Activated CD4-positive, alpha-beta T cell treated with anti-CD3 and anti-CD28 coated beads, Interleukin-2, amount 10 ng/mL, durations not matched to agents 24 days and 14 days (primary cell): ENCODE measurements at places on chromosomes 11 and 22. TPM values are rescaled to one million over a fixed set of nuclear protein-coding genes. Genes with fewer than 3 reads are reported as not detected.
A peak's percentile ranks its signal among the peaks of the same experiment; 100 is the strongest.

MCAM gene
- 7.5 and 8.1 TPM in 2 replicates for total RNA-seq

DNA sequence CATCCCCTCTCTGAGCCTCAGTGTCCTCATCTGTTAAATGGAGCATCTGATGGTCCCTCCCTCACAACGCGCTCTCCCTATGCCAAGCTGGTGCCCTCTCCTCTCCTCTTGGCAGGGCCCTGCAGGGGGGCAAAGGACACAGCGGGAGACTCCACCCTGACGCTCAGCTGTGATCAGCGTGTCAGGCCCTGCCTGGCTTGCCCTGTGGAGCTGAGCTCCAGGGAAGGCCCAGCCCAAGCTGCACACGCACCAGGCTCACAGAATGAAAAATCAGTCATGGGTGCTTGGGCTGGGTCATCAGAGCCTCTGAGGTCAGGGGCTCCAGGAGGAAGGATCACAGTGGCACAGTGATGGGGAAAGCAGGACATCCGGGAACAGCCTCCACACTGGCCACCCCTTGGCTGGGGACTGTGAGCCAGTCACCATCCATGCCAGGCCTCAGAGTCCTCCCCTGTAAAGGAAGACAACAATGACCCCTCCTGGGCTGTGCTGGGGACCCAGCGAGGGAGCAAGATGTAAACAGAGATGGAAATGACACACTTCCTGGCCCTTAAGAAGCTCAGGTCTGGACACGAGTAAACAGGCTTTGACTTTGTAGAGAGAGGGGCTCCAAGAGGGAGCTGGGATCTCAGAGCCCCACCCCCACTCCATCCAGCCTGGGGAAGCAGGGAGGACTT lies 36.6 kb downstream of the RPL3 start:
- peaks cover 10% of the 10 kb centered on the region for H3K27me3 ChIP-seq
- no peak overlapping the region for H3K27ac ChIP-seq
- DNase-seq: no peak
- H3K36me3 ChIP-seq: no peaks in the 10 kb centered on the region

HTR3B gene
- not detected in 2 replicates for total RNA-seq

AMPD3 gene
- total RNA-seq: 14.5 and 18.3 TPM in 2 replicates

OR10AG1 gene
- not detected in 2 replicates for total RNA-seq

SYCE3 gene
- total RNA-seq: 0.69 TPM in 1 of 2 replicates, not detected in the other

DNA sequence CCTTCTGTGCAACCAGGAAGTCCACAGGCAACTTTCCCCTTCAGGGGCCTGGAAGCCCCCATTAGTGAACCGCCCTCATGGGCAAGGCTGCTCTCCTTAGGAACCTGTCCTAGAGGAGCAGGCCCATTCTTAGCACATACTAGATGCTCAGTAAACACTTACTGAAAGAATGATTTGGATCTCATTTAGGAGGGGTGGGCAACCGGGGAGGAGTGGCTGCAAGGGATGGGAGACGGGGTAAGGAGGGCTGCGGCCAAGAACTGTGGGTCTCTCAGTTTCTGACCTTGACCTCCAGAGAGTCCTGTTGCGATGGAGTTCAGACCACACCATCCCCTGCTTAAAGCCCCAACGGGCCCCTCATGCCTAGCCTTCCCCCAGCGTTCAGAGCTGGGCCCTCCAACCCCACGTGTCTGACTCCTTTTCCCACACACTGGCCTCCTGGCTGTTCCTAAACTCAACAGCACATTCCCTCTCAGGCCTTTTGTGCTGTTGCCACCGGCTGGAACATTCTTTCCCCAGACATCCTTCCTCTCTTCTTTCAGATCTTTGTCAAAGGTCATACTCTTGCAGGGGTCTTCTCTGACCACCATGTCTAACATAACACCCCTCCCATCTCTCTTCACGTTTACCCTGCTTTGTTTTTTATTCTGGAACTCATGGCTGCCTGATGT lies 20.7 kb upstream of the PICK1 start:
- no peak for DNase-seq
- no peak overlapping the region for H3K27ac ChIP-seq
- no peak overlapping the region for H3K4me3 ChIP-seq
- no peaks in the 10 kb centered on the region for H3K36me3 ChIP-seq
- H3K27me3 ChIP-seq: no peaks in the 10 kb centered on the region

DNA sequence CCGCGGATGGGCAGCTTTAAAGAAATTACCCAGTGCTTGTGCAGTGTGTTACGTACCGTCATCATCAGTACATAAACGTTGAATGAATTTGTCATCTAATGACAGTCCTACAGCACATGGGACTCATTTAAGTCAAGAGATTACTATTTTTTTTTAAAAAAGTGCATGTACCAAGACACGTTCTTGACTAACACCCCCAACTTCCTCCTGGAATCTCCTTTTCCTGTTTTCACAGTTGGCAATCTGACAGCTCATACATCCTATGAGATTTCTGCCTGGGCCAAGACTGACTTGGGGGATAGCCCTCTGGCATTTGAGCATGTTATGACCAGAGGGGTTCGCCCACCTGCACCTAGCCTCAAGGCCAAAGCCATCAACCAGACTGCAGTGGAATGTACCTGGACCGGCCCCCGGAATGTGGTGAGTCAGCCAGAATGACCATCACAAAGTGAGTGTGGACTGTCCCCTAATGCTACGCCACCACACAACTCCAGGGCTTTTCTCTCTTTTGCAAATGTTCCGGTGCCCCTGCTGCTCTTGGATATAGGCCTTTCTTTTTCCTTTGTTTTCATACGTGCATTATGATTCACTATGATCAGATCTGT lies 162.0 kb upstream of the SORL1-AS1 start:
- no peak overlapping the region for H3K4me3 ChIP-seq
- peaks cover 69% of the 10 kb centered on the region for H3K36me3 ChIP-seq
- H3K27ac ChIP-seq: no peak overlapping the region
- H3K4me1 ChIP-seq: no peaks in the 10 kb centered on the region

- DNase-seq: no peak
- H3K4me1 ChIP-seq: no peaks in the 10 kb centered on the region
- peaks cover 7% of the 10 kb centered on the region for H3K27me3 ChIP-seq
- no peak overlapping the region for H3K27ac ChIP-seq
- no peak overlapping the region for H3K4me3 ChIP-seq
Measured at GRCh38 chr11:44006917-44007361, 40.8 kb upstream of the ACCSL start.

SPON1 gene
- 0.14 and 0.42 TPM in 2 replicates for total RNA-seq

- peaks cover 54% of the 10 kb centered on the region for H3K36me3 ChIP-seq
- H3K27ac ChIP-seq: peak overlapping the region; percentile 97
- peak overlapping the region; percentile 89 for H3K4me3 ChIP-seq
- H3K4me1 ChIP-seq: peaks cover 35% of the 10 kb centered on the region
- H3K27me3 ChIP-seq: no peaks in the 10 kb centered on the region
Measured at GRCh38 chr11:133928628-133929059, 28.1 kb downstream of the IGSF9B start.

RPS25 gene
- 1,641 and 1,650 TPM in 2 replicates for total RNA-seq

- no peak overlapping the region for H3K27ac ChIP-seq
- H3K4me3 ChIP-seq: no peak overlapping the region
- DNase-seq: no peak
Measured at GRCh38 chr22:28016781-28017557, 97.9 kb upstream of the PITPNB start.

- peaks cover 2% of the 10 kb centered on the region for H3K27me3 ChIP-seq
- no peak for DNase-seq
- no peak overlapping the region for H3K4me3 ChIP-seq
- H3K4me1 ChIP-seq: no peaks in the 10 kb centered on the region
- H3K27ac ChIP-seq: no peak overlapping the region
Measured at GRCh38 chr11:114259124-114259526, 37.1 kb upstream of the NNMT start.

- no peaks in the 10 kb centered on the region for H3K27me3 ChIP-seq
- DNase-seq: no peak
- no peak overlapping the region for H3K4me3 ChIP-seq
- H3K36me3 ChIP-seq: no peaks in the 10 kb centered on the region
- no peaks in the 10 kb centered on the region for H3K4me1 ChIP-seq
Measured at GRCh38 chr11:17767301-17767885, 32.8 kb downstream of the KCNC1 start.

RASSF10 gene
- total RNA-seq: not detected in 2 replicates

- no peak for DNase-seq
- no peak overlapping the region for H3K27ac ChIP-seq
- no peak overlapping the region for H3K4me3 ChIP-seq
- no peaks in the 10 kb centered on the region for H3K36me3 ChIP-seq
Measured at GRCh38 chr11:106161775-106162634, 84.5 kb downstream of the AASDHPPT start.

GRCh38 chr22:21076912-21077625 lies 31.3 kb downstream of the LRRC74B start:
- H3K36me3 ChIP-seq: no peaks in the 10 kb centered on the region
- no peak overlapping the region for H3K27ac ChIP-seq
- no peak overlapping the region for H3K4me3 ChIP-seq
- DNase-seq: no peak

DNA sequence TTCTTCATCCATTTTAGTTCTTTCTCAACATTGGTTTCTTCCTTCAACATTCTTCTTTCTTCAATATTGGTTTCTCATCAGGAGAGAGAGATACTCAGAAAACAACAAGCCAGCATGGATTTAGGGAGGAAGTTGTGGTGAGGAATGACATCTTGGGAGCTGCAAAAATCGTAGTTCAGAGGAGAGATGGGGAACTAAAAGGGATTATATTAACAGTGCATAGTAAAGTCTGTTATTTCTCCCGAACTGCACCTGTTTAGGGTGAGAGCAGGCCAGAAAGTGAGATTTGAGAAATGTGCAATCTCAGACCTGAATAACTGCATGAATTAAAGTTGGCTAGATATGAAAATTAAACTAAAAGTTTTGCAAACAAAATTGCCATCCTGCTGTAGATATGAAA lies 94.5 kb downstream of the CASP12 start:
- no peak for DNase-seq
- peaks cover 16% of the 10 kb centered on the region for H3K4me1 ChIP-seq

DNA sequence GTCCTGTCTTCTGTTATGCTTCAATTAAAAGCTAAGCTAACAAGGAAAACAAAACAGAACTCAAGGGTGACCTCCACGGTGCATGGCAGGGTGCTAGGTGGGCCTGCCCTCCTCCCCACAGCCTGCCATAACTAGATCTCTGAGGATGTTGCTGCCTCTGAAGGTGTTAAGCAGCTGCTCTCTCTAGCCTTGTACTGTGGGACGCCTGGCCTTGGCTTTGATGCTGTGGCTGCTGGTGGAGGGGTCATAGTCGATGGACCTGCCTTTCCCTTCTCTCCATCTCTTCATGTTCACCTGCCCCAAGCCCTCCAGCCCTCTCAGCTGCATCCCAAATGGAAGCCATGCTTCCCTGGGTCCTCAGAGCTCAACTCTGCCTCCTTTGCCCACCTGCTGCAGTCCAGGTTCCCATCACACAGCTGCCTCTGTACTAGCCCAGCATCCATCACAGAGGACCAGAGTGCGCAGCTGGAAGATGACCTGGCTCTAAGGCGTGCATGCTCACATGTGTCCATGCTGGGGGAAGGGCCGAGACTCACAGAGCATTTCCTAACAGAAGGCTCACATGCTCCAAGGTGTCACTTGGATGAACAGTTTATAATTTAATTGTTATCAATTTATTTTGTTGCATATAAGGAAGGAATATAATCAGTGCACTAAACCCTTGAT lies 180.3 kb upstream of the E2F8 start:
- peaks cover 3% of the 10 kb centered on the region for H3K27me3 ChIP-seq
- no peak for DNase-seq
- H3K4me1 ChIP-seq: no peaks in the 10 kb centered on the region
- H3K36me3 ChIP-seq: no peaks in the 10 kb centered on the region
- no peak overlapping the region for H3K27ac ChIP-seq

- no peak for DNase-seq
- H3K4me1 ChIP-seq: peaks cover 13% of the 10 kb centered on the region
- H3K27ac ChIP-seq: no peak overlapping the region
- H3K36me3 ChIP-seq: peaks cover 45% of the 10 kb centered on the region
- no peak overlapping the region for H3K4me3 ChIP-seq
Measured at GRCh38 chr22:41598081-41598480, 8.4 kb upstream of the PMM1 start.

DNA sequence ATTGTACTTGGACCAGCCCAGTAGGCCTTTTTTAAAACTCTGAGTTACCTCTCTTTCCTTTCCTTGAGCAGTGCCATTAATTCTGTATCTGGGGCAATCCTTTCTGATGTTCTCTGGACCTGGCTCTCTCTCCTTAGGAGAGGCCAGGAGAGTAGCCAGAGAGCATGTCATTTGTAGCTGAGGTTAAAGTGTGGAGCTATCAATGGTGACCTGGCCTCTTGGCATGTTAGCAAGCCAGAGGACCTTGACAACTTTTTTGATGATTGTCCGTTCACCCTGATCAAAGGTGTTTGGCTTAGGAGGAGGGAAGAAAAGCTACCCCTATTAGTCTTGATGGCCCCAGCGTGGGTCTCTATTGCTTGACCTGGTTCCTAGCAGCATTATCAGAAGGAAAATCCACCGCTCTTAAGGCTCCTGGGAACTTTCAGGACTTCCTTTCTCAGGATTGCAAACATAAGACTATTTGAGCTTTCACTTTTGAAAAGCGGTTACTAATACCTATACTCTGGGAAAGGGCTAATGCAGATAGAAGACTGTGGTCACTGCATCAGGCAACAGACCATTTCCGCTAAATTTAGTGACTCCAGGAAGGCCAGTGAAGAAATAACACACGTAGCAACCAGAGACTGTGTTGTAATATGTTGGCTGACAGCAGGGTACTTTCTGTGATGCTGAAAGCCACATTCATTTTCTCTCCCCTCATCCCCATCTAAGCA lies 18.2 kb downstream of the LIMK2 start:
- H3K4me1 ChIP-seq: peaks cover 43% of the 10 kb centered on the region
- peak overlapping the region; percentile 91 for H3K27ac ChIP-seq
- H3K4me3 ChIP-seq: peak overlapping the region; percentile 69
- DNase-seq: no peak
- H3K27me3 ChIP-seq: no peaks in the 10 kb centered on the region

- H3K4me1 ChIP-seq: no peaks in the 10 kb centered on the region
- peaks cover 67% of the 10 kb centered on the region for H3K27me3 ChIP-seq
- no peak for DNase-seq
- H3K36me3 ChIP-seq: no peaks in the 10 kb centered on the region
- H3K4me3 ChIP-seq: no peak overlapping the region
Measured at GRCh38 chr11:70075836-70076235, 2.3 kb upstream of the ANO1 start.

C22orf31 gene
- not detected in 2 replicates for total RNA-seq

DNA sequence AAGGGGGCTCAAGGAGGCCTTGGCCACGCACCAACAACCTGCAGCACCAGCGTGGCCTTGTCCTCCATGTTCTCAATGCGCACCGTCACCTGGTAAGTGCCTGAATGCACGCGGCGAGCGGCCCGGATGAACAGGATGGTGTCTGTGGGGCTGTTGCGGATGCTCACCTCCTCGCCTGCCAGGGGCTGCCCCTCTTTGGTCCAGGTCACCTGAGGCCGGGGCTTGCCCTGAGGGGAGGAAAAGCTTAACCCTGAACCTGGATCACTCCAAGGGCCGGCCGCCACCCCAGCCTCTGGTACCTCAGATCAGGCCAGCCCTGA lies 19.0 kb downstream of the MYBPC3 start:
- no peaks in the 10 kb centered on the region for H3K4me1 ChIP-seq
- peaks cover 9% of the 10 kb centered on the region for H3K36me3 ChIP-seq
- H3K4me3 ChIP-seq: no peak overlapping the region
- DNase-seq: no peak
- H3K27me3 ChIP-seq: no peaks in the 10 kb centered on the region
